ENCODE measurements at places on chromosomes 11 and 22.
A peak's percentile ranks its signal among the peaks of the same experiment; 100 is the strongest.

- peak; percentile 89 for DNase-seq
Observed at GRCh38 chr11:66020618-66021357, 5.5 kb downstream of the CATSPER1 start.

GRCh38 chr11:135069890-135070289 is 657.8 kb upstream of the B3GAT1 start:
- no peak for DNase-seq

- peak; percentile 57 for DNase-seq
Observed at GRCh38 chr11:110176366-110177085, 83.3 kb downstream of the ZC3H12C start.

DNA sequence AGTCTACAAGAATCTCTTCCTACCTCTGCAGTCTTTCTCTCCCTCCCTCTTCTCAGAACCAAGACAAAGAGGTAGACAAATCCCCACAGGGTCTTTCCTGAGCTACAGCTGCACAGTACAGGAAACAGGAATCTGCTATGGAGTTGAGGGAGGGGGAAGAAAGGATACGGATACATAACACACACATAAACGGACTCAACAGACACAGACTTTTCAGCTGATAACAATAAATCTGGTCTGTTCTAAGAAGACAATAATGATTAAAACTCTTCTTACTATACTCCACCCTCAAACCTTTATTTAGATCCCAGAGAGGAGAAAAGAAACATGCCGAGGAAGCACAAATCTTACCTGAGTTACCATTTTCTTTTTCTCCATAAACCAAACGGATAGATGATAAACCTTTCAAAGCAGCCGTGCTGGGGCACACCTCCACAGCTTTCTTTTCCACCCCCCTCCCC is 122.2 kb downstream of the APOL5 start:
- DNase-seq: no peak

- no peak for DNase-seq
Observed at GRCh38 chr22:45418770-45419138, 5.3 kb downstream of the RIBC2 start.

GRCh38 chr11:34180040-34180813 is 74.8 kb downstream of the NAT10 start:
- no peak for DNase-seq

DNA sequence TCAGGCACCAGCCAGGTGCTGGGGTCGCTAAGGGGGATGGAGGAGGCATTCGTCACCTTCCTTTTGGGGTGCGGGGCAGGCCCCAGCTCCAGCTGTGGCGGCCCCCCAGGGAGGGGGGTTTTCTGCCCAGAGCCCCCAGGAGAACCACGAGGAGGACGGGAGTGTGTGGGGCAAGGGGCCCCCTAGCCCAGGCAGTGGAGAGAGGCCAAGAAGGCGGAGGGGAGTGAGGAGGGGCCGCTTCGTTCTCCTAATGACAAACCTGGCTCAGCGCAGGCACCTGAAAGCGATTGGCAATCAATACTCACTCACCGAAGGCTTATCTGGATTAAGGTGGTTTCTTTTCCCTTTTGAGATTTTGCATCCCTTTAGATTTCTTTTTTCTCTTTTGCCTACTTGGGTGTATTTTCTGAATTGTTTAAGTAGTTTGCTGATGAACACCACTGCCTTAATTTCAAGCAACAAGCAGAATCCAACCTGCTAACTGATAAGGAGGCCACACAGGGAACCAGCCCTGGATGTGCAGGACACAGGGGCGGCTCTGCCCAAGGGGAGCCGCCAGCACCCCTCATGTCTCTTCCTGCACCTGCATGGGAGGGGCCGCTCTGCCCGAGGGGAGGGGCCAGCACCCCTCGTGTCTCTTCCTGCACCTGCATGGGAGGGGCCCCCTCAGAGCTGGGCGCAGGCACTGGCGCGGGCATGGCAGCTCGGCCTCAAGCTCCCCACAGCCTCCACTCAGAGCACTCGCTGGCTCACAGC is 122.3 kb downstream of the BRD1 start:
- DNase-seq: no peak

DNA sequence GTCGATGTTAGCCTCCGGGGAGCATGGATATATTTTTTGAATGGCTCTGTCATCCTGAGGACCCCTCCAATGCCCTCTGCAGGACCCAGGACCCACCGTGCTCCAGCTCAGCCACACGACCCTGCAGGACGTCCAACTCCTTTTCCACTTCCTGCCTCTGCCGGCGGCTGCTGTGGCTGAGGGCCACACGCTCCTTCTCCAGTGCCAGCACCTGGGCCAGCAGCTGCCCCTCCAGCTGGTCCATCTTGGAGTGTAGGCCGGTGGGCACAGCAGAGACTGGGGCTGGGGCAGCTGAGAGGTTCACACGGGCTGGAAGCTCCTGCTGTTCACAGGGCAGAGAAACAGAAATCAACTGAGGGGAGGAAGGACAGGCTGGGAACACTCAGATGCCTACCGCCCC is 15.6 kb downstream of the NPTXR start:
- no peak for DNase-seq

DNA sequence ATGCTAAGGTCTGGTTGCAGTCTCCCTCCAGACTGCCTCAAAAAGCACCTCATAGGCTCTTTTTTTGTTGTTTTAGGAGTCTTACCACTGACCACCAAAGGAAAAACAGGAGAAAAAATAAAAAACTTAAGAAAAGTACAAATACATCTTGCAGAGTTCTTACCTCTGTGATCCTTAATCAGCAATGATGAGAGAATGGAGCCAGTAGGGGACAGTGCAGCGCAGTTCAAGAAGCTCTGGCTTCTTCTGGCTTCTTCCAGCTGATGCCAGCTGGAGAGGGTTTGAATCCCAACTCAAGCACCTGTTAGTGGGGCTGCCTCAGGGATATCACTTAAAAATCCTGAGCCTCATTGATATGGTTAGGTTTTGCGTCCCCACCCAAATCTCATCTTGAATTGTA is 223.3 kb upstream of the ISX start:
- no peak for DNase-seq

- DNase-seq: no peak
Observed at GRCh38 chr11:130095326-130095725, 25.6 kb downstream of the APLP2 start.

- no peak for DNase-seq
Observed at GRCh38 chr11:73671701-73672100, 25.3 kb downstream of the PLEKHB1 start.

DNA sequence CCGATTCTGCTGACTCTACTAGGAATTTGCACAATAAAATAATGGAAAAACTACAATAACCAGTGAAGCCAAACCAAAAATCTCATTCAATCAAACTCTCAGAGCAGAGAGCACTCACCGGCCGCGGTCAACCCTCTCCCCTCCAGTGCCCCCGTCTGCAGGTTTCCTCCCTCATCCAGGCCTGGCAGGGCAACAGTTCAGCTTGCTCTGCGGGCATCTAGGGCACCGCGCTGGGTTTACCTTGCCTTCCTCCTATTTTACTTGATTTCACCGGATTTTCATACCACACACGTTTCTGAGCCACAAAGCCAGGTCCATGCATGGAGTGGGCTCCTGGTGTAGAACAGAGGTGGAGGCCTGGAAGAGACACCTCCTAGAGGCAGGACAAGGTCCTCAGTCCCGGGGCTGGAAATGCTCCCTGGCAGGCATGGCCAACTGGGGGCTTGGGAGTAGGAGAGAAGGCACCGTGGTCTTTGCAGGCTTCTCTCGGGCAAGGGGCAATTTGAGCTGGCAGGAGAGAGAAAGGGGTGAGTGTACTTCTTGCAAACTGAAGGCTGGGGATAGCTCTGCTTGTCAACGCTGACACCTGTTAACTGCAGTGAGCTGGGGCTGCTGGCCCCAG is 938.4 kb downstream of the BRD1 start:
- no peak for DNase-seq

GRCh38 chr11:91231226-91231625 is 993.4 kb upstream of the FAT3 start:
- no peak for DNase-seq

DNA sequence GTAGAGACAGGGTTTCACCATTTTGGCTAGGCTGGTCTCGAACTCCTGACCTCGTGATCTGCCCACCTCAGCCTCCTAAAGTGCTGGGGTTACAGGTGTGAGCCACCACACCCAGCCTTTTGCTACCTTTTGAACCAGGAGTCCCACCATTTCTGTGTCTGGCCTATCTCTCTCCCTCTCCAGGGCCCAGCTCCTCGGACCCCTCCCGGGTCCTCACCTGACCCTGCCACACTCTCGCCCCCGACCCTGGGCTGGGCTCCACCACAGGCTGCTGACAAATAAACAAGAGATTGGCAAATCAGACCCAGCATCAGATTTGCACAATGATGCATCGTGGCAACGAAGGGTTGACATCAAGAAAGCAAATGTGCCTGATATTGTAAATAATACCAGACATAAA is 8.8 kb downstream of the KRTAP5-5 start:
- no peak for DNase-seq

DNA sequence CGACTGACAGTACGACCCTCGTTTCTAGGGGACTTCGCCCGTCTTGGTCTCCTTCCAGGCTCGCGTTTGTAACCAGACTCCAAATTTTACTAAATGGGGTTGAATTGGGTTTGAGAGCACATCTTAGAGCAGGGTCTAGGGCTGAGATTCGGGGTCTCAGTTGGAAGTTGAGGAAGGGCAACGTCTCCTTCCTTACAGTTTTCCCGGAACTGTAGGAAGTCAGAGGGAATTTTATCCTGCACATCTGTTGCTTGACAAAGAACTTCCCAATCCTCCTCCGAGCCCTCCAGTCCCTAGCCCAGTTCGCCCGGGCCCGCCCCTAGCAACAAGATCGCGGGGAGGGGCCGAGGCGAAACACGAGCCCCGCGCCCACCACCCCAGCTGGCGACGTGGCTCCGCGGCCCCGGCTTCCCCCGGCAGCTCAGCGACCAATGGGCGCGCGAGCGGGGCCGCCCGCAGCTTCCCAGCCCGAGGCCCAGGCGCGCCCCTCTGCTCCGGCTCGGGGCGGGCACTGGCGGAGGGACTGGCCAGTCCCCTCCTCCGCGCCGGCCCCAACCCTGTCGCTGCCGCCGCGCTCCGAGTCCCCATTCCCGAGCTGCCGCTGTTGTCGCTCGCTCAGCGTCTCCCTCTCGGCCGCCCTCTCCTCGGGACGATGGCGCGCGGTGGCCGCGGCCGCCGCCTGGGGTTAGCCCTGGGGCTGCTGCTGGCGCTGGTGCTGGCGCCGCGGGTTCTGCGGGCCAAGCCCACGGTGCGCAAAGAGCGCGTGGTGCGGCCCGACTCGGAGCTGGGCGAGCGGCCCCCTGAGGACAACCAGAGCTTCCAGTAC is at the start of gene RCN1:
Gene RCN1 (plus strand): TSS at position 530 of the 826 bp plus-strand sequence. CDS start 123 bp downstream, at position 653.
- peak; percentile 85 for DNase-seq

GRCh38 chr22:37623075-37624016 is 14.7 kb downstream of the GGA1 start:
- peak; percentile 84 for DNase-seq

DNA sequence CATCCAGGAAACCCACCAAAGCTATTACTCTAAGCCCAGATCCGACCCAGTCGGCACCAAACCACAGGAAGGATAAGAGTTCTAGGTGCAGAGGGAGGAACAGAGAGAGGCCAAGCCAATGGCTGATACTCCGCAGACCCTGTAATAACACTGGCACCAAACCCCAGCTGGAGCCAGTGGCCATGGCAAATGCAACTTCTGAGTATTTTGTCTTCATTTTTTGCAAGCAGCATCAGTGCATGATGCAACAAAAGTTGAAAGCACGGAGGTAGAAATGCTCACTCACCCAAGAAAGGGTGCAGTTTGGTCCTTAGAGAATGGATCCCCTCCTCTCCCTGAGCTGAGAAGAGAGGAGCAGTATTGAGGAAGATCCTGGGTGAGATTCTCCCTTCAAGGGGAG is 2.8 kb downstream of the TMEM121B start:
- no peak for DNase-seq

DNA sequence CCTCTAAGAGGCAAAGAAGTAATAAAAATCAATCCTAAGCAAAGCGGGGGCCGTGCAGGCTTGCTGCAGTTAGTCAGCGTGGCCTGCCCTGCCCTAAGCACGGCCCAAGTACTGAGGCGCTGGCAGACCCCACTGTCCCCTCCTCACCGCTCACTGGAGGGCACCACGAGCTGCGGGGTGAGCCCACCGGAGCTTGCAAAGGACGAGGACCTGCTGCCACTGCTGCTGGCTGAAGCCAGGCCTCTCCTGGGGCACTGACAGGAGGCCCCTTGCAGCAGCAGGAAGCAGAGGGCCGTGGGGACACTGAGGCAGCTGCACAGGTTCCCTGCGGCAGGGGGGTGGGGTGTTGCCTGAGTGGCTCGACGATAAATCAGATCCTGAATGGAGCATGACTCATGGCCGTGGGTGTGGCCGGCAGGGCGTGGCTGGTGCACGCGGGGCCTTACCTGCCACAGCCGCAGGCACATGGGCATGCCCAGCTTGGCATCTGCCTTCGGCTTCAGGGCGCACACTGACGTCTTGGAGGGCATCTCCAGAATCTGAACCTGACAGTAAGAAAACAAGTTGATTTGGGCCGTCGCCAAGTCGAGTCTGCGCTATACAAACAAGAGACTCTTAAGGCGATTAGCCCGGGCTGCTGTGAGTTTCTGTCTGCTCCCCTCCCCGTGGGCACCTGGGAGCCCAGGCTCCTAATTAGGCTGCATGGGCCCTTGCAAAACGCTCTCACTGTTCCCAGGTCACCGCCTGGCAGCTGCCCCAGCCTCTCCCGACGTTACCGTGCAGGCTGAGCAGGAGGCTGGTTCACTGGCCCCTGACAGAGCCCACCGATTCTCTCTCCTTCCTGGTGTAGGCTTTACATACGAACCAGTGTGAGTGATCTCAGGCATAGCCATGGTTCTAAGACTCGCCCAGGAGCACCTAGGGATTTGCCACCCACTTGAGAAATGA is 45.9 kb downstream of the TBX1 start:
- DNase-seq: no peak

GRCh38 chr11:94305146-94305545 is 766 bp downstream of the IZUMO1R start:
- peak; percentile 65 for DNase-seq

- no peak for DNase-seq
Observed at GRCh38 chr11:114154271-114155047, 94.9 kb downstream of the ZBTB16 start.

GRCh38 chr11:15969701-15970329 is 386.5 kb downstream of the SOX6 start:
- peak; percentile 38 for DNase-seq

DNA sequence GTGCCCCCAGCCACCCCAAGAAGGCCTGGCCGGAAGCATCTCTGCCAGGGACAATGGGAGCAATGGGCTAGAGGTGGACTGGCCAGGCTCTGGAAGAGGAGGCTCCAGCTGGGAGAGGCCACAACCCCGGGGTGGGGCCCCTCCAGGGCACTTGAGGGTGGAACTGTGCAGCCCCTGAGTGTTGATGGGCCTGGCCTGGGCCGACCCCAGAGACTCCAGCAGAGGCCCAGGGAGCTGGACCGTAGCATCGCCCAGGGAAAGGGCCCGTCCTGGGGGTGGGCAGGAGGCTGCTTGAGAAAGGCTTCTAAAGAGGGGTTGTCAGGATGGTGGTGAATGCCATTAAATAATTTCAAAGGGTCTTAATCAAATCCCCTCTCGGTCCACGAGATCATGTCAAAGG is 30.4 kb downstream of the CDKN1C start:
- DNase-seq: no peak

Data from AG08395 (cell line).